NCI-H1930 (cell line): ENCODE measurements at places on chromosomes 11 and 22.

- DNase-seq: no peak
Measured at GRCh38 chr11:105878510-105878909, 143.5 kb downstream of the MSANTD4 start.

DNA sequence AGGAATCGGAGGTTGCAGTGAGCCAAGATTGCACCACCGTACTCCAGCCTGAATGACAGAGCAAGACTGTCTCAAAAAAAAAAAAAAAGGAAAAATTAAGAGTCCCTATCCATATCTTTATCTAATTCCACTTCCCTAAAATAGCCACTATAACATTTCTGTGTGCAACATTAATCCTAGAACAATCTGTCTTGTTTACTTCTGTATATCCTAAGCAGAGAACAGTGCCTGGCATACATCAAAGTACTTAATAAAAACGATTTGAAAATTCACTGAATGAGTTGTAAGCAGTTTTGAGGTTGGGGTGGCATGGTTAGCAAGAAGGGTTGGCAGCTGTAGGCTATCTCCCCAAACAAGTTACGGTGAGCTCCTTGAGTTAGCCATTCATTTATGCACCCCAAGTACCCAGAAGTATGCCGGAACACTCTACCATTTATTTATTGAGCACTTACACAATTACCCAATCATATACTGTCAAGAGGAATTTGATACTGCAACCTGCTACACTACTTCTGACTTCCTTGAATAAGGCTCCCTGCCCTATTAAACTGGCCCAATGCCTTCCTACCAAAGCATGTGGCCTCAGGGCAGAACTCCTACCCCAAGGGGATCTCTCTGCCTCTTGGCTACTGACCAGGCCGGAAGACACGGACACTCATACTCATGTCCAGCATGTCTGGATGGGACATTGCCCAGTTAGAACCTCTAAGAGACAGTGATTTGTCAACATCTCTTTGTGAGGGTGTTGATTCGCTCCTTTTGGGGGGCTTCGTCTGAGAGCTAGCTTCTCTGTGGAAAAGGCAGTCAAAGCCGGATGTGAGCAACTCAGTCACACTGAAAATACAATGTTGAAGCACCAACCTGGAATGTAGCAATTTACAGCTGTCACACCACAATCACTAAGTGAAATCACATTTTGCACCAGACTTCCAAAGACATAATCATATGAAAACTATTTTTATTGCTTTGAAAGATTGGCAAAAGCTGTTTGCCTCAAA lies 16.3 kb upstream of the TMEM41B start:
- no peak for DNase-seq

- no peak for DNase-seq
Measured at GRCh38 chr22:30265823-30266444, 717 bp downstream of the OSM start.

DNA sequence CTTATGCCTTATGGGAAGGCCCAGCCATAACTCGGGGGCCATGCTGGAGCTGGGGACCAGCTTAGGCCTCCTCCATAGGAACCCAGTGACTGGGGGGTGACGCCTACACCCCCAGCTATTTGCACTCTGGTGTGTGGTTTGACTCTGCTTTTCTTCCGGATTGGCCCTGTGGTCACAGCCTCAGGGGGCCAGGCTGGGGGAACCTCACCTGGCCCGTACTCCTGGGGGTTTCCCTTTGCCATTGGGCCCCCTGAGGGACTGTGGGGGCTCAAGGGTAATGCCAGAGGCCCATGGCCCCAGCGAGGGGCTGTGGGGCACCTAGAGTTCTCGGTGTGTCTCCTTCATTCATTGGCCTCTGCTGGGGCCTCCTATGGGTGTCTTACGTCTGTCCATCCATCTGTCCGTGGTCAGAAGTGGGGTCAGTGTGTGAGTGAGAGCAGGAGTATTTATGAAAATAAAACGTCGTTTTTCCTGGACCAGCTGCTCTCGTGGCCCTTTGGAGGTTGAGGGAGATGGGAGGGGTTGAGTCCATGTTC lies 6.3 kb upstream of the SH3BP1 start:
- no peak for DNase-seq
